ENCODE measurements at places on chromosomes 3 and 15.

DNA sequence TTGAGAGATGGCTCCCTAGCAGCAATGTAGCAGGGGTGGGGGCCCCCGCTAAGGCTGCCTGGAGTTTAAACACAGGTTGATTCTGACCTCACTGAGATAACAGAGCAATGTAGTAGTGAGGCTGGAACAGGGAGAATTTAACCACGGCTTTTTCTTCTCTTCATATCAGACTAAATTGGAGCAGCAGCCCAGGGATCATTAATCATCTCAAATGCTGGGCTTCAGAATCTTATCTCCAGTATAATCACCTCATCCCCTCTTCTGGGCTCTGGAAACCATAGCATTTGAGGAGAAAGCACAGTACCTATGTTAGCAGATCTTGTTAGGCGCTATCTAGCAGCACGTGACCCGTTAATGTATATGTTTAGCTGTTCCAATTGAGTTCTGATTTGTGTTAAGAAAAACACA lies 25.4 kb upstream of the DET1 start:
- no peak for DNase-seq

DNA sequence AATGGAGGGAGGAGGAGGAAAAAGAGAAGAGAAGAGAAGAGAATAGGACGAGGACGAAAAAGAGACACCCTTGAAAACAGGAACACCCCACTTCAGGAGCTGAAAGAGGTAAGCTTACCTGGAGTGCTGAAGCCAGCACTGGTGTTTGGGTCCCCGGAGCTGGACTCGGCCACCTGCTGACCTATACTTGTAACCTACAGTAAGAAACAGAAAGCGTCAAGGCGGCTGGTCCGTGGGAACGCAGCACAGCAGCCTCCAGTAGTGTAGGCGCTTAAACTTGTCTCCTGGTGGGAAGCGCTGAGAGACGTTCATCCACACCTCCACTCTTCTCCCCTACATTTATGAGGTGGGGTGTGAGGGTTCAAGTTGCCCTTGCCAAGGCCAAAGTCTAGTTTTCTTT lies 141.0 kb downstream of the NSMCE3 start:
- no peak for DNase-seq

GRCh38 chr15:101246391-101246790 lies 5.5 kb downstream of the CHSY1 start:
- no peak for DNase-seq

GRCh38 chr15:84835661-84836337 lies 18.6 kb downstream of the ALPK3 start:
- DNase-seq, result no peak

- no peak for DNase-seq
Observed at GRCh38 chr3:148625095-148625736, 72.5 kb upstream of the AGTR1 start.

DNA sequence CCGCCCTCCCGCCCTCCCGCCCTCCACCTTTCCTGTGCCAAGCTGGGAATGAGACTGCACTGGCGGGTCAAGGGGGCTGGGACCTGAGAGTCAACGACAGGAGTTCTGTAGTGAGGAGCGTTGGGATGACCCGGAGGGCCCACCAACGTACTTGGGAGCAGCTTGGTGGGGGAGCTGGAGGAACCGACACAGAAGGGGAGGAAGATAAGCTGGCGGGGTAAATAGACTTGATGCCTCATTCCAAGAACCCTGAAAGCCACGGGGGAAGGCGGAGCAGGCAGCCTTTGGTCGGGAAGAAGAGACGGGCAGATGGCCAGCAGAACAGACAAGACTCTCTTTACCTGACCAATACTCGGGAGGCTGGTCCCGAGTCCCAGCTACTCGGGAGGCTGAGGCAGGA lies 277 bp downstream of the FMN1 start:
- DNase-seq, result no peak

- DNase-seq, result no peak
Observed at GRCh38 chr3:27591312-27592210, 107.4 kb upstream of the SLC4A7 start.

GRCh38 chr3:154598166-154598565 lies 168.2 kb upstream of the GPR149 start:
- DNase-seq, result no peak

GRCh38 chr15:101255615-101256241 lies 3.9 kb upstream of the CHSY1 start:
- DNase-seq, result no peak

DNA sequence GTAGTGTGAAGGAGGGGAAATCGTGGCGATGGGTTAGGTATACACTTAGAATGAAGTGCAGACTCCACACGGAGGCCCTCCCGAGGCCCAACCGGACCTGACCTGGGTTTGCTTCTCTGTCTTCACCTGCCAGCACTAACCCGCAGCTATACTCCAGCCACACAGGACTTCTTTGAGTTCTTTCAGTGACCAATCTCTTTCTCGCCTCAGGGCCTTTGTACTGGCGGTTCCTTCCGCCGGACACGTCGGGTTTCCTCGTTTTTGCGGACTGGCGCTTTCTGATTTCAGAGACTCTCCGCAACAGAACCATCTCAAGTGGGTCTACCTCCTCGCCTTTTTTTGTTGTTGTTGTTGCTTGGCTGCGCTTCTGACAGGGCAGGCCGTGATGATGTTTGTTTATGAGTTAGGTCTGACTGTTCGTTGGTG lies at the start of gene NEIL1:
Gene NEIL1 (plus strand): TSS at position 244 of the 426 bp plus-strand sequence. CDS start 1,867 bp downstream, outside the sequence.
- no peak for DNase-seq

GRCh38 chr3:94734206-94734605 lies 671.3 kb downstream of the NSUN3 start:
- DNase-seq, result no peak

DNA sequence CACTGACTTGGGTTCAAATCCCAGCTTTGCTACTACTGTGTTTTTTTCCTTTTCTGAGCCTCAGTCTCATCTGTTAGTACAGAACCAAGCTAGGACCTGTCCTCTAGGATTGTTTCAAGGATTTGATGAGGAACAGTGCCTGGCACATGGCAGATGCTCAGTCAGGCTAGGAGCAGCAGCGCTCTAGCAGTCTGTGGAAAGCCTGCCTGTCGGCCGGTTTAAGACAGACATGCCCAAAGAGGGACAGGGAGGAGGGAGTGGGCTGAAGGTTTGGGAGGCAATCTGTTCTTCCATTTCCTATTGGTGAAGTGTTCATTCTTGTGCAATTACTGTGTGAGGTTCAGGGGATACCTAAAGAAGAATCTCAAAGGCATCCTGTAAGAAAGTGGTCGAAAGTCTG lies 35.1 kb upstream of the RGMA start:
- no peak for DNase-seq

DNA sequence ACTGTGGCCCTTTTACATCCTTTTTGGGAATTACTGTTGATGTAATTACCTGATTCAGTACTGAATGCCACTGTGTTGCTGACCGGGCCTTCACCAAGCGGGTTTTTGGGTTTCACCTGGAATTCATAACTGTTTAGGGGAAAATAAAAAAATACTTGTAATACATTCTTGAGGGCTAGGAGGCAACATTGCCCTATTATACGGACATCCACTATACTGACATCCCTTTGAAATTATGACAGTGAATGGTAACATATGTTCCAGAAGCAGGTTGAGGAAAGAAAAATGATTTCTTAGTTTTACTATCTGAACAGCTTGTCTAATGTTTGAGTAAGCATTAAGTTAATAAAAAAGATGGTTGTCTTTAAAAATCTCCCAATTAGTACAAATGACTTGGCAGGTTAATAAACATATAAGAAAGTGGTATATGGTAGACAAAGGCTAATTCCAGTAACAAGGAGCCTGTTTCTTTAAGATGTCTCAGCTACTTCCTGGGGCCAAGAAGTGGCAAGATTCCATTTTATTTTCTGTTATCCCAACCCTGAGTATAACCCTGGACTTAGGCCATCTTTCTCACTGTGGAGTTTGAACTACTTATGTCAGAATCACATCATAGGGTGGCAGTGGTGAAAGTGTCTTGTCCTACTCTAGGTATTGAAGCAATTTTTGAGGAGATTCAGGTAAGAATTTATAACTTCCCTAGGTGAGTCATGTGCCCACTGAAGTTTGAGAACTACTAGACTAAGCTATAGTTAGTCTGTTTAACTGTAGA lies 45.5 kb downstream of the TFG start:
- no peak for DNase-seq

- DNase-seq, result no peak
Observed at GRCh38 chr3:6396631-6397030, 464.3 kb upstream of the GRM7 start.

GRCh38 chr3:67524046-67524445 lies 130.4 kb downstream of the SUCLG2 start:
- no peak for DNase-seq

DNA sequence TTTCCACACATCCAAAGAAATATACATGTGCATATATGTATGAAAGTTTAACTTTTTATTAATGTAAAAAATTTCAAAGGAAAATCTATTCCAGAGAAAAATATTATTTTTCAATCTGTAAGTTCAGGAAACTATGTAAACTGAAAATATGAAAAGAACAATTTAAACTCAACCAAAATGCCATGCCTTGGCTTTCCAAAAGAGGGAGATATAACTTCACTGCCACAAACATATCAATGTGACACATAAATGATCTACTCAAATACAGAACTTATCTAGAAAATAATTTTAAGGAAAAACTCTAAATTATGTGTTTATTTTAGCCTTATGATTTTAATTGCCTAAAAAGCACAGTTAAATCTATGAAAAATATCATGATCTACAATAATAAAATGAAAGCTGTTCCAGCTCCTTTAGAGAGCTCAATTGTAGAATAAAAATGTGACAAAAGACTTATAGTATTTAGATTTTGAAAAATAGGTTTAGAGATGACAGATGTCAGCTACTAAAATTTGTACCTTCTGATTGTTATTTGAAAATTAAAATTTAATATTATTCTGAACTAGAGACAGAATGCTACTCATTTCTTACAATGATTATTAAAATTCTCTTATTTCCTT lies 94.8 kb downstream of the GBE1 start:
- DNase-seq, result peak; percentile 50

- DNase-seq, result no peak
Observed at GRCh38 chr3:8836096-8836495, 66.7 kb upstream of the OXTR start.

- peak; percentile 79 for DNase-seq
Observed at GRCh38 chr15:94844538-94845389, 613.4 kb downstream of the MCTP2 start.

DNA sequence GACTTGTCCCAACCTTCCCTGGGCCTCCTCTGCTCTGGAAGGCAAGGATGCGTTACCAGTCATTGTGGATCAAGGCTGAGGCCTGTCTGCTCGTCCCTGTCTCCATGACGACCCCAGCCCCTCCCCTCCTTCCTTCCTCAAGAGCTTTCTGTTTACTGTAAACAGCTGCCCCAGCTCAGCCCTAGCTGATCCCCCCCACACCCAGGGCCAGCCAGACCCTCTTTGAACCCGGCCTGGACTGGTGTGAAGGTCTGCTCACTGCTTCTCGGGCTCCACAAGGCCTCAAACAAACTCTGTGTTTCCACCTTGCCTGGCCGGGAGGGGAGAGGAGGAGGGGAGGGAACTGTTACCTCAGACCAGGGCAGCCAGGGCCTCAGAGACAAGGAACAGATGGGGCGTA lies 16.9 kb downstream of the VPS18 start:
- DNase-seq, result no peak

DNA sequence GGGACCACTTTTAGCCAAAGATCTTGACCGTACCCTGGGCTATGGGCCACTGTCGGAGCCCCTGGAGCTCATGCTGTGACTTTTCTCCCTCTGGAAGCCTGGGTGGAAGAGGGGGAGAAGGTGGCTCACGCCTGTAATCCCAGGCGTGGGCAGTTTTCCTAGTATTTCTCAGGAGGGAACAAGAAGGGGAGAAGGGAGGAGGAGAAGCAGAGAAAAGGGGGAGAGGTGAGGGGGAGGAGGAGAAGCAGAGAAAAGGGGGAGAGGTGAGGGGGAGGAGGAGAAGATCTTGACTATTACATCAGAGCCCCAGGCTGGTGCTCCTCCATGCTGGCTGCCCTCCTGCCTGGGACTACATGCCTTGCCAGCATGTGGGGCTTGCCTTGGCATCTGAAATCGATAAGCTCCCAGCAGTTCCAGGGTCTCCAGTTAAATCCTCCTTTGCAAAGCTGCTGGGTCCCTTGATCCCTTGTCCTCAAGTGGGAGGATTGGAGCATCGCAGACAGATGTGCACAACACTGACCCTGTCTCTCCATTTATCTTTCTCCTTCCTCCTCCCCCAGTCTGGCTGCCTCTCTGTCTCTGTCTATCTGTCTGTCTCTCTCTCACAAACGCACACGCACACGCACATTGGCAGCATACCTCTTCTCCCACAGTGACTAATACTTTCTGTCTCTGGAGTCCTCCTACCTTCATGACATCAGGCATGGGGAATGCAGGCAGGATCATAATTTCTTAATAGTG lies 41.6 kb downstream of the MRAS start:
- no peak for DNase-seq

- DNase-seq, result no peak
Observed at GRCh38 chr3:128080323-128081080, 28.3 kb downstream of the SEC61A1 start.

GRCh38 chr3:50573566-50574443 lies 4.5 kb downstream of the HEMK1 start:
- DNase-seq, result no peak

DNA sequence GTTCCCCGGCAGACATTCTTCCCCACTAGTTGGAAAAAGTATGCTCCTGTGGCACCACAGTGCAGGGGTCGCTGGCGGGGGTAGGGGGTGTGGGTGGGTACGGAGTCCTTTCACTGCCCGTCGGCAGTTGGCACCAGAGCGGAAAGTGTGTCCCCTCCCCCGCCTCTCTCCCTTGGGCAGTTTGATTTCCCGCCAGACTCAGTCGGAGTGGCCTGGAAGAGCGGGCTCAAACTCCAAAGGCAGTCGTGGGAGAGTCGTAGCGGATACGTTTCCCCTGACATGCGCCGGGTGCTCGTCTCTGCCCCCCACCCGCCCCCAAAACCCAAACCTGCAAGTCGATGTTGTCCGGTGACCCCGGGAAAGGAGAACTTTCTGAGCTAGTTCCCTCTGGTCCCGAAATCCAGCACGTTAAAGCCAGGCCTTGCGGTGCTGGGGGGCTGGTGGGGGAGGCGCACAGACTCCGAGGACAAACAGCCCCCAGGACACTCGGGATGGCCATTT lies 4.4 kb upstream of the FOXB1 start:
- no peak for DNase-seq

DNA sequence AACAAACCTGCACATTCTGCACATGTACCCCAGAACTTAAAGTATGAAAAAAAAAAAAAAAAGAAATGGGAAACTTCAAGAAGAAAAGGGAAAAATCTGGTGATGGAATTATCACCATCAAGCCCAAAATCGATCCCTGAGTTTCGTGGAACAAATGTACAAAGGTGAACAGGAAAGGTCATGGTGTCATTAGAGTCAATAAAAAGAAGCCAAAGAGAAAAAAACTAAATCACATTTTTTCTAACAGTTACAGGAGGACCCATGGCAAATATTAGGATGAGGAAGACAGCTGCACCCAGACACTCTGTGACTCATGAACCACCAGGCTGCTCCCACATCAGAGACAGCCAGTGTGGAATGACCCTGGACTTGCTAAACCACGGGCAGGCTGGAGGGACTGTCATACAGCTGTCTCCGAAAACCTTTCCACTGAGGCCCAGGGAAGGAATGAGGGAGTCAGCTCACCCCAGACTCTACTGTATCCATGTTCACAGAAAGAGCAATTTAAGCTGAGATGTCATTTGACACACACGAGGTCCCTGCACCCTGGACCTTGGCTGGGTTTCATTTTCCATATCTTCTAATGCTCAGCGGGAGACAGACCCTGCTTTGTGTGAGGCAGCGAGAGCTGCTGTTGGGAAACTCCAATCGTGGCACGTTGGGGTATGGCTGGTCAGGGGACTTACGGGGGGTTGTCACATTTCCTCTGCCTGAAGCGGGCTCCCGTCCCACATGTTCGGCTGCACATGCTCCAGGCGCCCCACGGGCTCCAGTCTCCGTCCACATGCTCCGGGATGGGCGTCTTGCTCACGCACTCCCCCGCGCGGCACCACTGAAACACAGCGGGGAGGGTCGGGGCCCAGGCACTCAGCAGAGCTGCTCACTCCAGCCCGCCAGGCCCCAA lies 210.2 kb downstream of the ADAMTS17 start:
- DNase-seq, result peak; percentile 7

All from hematopoietic multipotent progenitor cell (in vitro differentiated cells).